ENCODE measurements at places on chromosomes 13 and 19. TPM values are rescaled to one million over a fixed set of nuclear protein-coding genes. Genes with fewer than 3 reads are reported as not detected.

Gene PRKCSH
- total RNA-seq = 247 TPM

Gene CEACAM3
- total RNA-seq = not detected

Gene JSRP1
- total RNA-seq = not detected

Gene SH2D3A
- total RNA-seq = not detected

Gene KCNC3
- total RNA-seq = 0.90 TPM

Gene KIR2DL1
- not detected for total RNA-seq

Gene C19orf67
- not detected for total RNA-seq
